CD14-positive monocyte (primary cell): ENCODE measurements at places on chromosomes 16 and 17. TPM values are rescaled to one million over a fixed set of nuclear protein-coding genes. Genes with fewer than 3 reads are reported as not detected.
A peak's percentile ranks its signal among the peaks of the same experiment; 100 is the strongest.

DNA sequence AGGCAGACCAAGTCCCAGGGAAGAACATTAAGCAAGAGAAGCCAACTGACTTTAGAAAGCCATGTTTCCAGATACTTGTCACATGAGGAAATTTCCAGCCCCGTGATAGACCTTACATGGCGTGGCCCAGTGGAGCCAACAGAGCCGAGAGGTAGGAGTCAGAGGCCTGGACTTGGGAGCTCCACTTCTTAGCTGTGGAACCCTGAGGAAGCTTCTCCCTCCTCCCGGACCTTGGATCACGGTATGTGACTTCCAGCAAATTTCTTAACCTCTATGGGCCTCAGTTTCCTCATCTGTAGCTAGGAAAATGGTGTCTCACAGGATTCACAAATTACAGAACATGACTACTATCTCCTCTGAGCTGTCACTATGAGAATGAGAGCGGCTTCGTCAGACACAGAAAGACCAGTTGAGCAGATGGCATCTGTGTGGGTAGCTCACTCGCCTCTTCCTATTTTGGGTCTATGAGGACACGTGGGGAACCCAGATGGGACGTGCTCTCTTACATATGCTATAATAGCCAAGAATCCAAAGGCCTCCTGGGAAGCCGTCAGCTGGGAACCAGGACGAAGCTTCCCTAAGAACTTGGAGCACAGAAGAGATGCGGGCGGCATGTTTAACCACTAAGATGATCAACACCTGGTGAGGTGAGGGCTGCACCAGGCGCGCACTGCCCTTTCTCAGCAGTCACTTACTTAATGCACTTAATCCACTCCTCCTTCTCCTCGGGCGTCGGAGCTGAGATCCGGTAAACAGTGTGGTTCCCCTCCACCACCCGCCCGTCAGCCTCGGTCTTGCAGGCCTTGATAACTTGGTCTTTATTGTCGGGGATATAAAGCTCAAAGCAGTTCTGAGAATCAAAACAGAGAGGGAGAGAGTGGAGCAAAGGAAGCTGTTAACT lies 102.3 kb downstream of the CYTH1 start:
- DNase-seq = no peak

- no peak for DNase-seq
These were observed 9.4 kb upstream of the CMTM4 start for GRCh38 chr16:66705790-66706505.

GRCh38 chr16:73553941-73554660 lies 506.2 kb upstream of the ZFHX3 start:
- DNase-seq = no peak

GRCh38 chr16:87326151-87326571 lies 9.0 kb upstream of the C16orf95 start:
- no peak for DNase-seq

DNA sequence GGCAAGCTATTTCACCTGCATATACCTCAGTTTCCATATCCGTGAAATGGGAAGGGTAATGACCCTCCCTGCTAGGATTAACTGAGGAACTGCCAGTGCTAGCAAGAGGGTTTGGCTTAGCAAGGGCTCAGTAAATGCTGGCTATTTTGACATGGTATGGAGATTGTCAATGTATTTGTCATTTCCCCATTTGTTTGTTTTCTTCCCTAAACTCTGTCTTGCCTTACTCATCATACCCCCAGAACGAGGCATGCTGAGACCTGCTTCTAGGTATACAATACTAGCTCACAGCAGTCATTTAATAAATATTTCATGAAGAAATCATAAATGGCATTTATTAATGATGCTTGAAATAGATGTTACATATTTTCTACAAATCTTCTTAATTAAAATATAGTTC lies 124.0 kb downstream of the DYNLRB2 start:
- DNase-seq = peak; percentile 23

Gene CFAP97D1
- polyA plus RNA-seq = not detected
